DMS153 (cell line): ENCODE measurements at places on chromosomes 11 and 22.
A peak's percentile ranks its signal among the peaks of the same experiment; 100 is the strongest.

GRCh38 chr11:118524757-118525470 is 2.4 kb upstream of the TTC36 start:
- DNase-seq: no peak

- peak; percentile 48 for DNase-seq
Measured at GRCh38 chr22:42553475-42554361, at the start of gene SERHL2. SERHL2 (plus strand) TSS chr22:42553956; CDS start chr22:42554021, 65 bp downstream.

DNA sequence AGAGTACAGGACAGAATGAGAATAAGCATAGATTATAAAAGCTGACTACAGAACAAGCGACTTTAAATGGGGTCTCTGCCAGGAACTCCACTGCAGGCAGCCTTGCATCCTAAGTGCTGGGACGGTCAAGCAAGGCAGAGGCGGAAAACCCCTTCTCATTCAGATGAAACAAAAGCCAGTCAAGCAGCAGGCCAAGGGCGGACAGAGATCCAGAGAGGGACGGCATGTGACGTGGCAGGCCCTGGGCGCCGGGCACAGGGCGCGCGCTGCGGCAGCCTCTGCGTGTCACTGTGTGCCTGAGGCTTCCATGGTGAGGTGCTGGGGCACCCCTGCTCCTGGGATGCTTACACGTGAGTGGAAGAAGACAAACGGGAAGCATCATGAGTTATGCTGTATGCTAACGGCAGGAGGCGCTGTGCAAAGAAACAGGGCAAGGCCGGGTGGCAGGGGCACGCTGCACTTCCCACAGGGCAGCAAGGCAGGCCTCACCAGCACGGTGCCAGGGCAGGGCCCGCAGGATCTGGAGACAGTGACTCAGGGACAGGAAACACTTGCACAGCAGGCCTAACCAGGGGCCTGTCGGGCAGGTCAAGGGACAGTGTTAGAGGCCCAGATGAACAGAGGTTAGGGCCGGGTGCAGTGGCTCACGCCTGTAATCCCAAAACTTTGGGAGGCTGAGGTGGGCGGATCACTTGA is 6.2 kb downstream of the TOLLIP start:
- DNase-seq: no peak

- no peak for DNase-seq
Measured at GRCh38 chr22:40176921-40177737, 596 bp upstream of the TNRC6B start.

DNA sequence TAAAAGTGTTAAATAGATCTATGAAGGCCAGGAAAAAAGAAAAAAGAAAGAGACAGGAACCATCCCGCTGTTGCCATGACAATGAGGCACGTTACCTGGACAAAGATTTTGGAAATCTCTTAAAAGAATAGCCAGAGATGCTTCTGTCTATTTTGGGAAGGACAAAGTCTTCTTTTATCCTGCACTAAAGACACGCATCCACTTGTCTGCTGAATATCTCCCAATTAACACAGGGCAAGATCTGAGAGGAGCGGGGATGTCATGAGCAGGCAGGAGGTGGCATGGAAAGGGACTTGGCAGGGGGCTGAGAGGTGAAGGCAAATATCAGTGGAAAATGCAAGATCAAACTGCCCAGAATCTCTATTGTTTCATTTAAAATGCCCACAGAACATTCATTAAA is 153.8 kb upstream of the BLID start:
- DNase-seq: no peak

- no peak for DNase-seq
Measured at GRCh38 chr22:23565305-23565914, 14.7 kb downstream of the IGLL1 start.

DNA sequence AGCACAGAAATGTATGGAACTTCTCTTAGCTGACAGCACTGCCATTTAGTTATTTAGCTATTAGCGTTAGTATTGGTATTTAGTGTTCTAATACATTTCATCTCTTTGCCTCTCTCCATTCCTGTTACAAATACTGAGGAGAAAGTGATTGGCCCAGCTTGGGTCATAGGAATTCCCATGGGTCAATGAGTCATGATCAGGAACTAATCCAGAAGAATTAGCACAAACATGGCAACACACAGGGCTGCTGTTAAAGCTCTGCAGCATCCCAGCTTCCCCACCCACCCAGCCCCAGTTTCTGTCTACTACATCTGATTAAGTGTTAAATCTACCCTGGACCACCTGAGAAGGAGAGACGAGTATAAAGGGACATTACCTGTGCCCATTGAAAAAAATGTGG is 36.1 kb downstream of the PDGFD start:
- no peak for DNase-seq

GRCh38 chr11:76781807-76782530 is 1.2 kb upstream of the TSKU start:
- no peak for DNase-seq

- DNase-seq: no peak
Measured at GRCh38 chr11:69440876-69441275, 40.6 kb upstream of the LINC01488 start.

DNA sequence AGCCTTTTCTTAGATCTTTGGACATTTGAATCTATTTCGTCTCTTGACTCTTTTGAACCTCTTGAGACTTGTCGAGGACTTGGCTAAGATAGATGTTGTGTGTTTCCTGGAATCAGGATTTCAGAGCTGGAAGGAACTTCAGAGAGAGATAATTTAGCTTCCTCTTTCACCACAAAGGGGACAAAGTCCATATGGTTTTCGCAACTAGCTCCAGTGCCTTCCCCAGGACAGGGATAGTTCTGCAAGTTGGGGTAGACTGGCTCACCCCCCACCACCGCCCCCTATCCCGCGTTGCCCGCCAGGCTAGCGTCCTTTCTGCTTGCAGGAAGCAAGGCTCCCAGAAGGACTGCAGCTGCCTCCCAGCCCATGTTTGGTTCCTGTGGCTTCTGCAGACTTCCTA is 75.7 kb upstream of the MYO18B start:
- DNase-seq: no peak

GRCh38 chr11:117668321-117668751 is 128.7 kb downstream of the DSCAML1 start:
- DNase-seq: no peak

- no peak for DNase-seq
Measured at GRCh38 chr11:64647019-64647779, 56.2 kb downstream of the SLC22A12 start.

GRCh38 chr11:4095509-4096230 is 1.1 kb downstream of the RRM1 start:
- no peak for DNase-seq

DNA sequence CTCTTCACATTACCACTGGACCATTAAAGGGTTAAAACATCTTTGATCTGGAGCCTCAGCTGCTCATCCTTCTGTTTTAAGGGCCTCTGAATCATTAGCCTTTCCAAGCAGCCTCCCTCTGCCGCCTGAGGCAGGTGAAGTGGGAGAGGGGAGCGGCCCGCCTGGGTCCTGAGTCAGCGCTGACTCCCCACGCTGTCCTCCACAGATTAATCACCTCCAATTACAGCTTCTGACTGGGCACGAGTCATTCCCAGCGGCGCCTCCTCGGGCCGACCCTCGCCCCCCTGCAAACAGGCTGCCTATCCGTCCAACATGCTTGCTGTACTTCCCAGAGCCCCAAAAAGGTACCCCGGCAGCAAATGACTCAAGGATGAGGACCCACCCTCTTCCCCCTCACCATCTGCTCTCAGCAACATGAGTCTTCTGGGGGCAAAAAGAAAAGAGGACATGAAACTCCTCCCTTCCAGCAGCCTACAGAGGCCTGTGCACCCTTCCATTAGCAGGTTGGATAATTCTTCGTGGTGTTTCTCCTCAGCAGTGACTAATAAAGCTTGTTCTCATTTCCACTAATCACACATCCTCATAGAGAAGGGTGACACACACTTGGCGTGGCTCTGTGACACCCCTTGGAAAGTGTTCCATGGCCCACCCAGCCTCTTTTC is 44.3 kb upstream of the JAM3 start:
- no peak for DNase-seq

GRCh38 chr11:6864438-6864837 is 1.6 kb downstream of the OR10A2 start:
- DNase-seq: no peak

DNA sequence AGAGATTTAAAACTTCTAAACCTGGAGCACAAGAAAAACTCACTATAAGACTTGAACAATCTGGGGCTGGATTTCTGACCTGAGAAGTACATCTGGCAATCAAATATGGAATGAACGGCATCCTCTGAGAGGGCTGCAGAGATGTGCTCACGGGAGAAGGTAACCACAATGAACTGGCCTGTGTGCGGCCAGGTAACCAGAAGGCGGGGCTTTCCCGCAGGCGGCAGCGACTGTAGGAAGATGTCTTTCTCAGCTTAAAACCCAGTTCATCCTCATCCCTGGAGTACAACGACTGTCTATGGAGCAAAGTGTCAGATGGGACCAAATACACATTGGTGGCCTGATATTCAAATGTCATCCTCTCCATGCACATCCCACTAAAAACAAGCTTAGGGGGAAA is 24.5 kb downstream of the MICAL3 start:
- DNase-seq: no peak

DNA sequence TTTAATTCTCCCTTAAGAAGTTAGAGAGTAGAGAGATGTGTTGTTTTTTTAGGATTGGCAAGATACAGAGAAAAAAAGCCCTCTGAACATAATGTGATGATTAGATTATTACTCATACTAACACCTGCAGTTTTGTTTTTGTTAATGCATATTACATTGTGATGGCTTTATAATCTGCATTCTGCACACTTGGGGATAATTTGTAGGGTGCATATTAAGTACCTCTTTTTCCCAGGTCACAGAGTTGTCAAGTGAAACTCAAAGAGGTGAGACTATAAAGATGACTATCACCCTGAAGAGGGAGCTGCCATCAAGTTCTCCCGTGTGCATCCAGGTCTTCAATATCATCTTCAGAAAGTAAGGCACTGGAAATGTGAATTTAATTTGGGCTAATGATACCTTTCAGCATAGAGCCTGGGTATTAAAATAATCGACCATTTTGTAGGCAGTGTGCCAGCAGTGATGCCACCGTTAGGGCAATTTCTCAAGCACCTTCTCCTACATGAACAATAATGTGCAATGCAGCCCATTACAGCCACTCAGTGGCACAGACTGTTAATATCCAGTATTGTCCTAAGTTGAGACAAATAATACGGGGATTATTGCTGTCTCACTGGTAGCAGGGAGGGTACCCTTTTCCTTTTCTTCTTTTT is 16.2 kb downstream of the PIWIL4 start:
- no peak for DNase-seq

- no peak for DNase-seq
Measured at GRCh38 chr11:86991341-86991740, 36.1 kb upstream of the FZD4 start.

DNA sequence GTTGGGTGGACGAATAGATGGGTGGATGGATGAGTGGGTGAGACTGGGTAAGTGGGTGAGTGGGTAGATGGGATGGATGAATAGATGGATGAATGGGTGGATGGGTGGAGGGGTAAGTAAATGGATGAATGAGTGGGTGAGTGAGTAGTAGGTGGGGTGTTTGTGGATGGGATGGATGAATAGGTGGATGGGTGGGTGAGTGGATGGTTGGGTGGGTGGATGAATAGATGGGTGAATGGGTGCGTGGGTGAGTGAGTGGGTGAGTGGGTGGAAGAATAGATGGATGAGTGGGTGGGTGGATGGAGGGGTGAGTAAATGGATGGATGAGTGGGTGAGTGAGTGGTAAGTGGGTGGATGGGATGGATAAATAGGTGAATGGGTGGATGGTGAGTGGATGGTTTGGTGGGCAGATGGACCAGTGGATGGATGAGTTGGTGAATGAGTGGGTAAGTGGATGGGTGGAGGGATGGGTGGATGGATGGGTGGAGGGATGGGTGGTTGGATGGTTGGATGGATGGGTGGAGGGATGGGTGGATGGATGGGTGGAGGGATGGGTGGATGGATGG is 12.6 kb downstream of the IGF2 start:
- DNase-seq: no peak

DNA sequence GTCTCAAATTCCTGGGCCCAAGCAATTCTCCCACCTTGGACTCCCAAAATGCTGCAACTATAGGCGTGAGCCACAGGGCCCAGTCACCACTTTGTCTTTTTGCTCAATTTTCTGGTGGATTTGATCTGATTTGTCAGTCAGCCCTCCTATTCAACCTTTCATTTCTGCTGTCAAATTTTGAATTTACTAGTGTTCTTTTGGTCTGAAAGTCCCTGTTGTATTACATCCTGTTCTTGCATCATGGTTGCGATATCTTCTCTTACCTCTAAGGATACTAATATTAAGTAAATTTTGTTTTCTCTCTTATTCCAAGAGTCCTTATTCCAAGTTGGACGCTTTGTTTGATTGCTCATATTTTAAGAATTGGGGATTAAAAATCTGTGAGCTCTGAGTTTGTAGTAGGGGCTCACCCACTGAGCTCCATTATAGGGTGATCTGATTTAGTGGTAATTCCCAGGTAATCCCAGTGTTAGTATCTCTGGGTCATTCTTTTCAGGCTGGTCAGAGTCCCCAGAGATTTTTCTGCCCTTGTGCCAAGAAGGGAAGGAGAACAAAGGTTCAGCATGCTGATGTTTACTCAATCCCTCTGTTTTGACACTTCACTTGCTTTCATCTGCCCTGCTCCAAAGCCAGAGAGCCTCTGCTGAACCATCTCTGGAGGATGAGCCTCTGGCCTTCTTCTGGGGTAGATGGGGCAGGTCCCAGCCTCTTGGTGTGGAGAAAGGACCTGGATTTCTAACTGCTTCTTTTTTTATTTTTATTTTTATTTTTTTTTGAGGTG is 10.0 kb downstream of the UPB1 start:
- DNase-seq: peak; percentile 40

- no peak for DNase-seq
Measured at GRCh38 chr11:17652556-17652955, 66.8 kb upstream of the MYOD1 start.

- no peak for DNase-seq
Measured at GRCh38 chr11:98365190-98365589, 655.6 kb upstream of the CNTN5 start.

DNA sequence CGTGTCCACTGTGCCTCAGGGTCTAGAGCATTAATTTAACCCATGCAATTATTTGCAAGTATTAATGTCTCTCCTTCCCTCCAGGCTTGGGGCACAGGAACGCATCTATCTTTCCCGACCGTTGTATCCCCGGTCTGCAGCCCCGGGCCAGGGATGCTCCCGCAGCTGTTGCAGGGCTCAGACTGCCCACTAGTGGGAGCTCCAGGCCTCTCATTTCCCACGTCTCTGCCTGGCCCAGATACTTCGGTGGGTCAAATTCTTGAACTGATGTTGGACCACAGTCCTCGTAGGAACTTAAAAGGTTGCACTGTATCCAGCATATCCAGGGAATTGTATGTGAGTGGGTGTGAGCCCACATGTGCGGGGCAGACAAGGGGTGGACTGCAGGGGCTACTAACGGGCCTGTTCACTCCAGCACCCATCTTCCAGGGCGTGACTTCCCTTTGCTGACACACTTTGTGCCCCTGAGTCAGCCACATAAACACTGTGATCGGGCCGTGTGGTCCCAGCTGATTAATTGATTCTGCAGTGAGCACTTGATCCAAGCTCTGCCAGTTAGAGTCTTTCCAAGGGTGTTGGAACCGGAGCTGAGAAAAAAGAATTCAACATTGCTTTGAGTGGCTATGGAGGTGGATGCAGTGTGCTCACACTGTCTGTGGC is 451.3 kb downstream of the TBC1D22A start:
- no peak for DNase-seq

- DNase-seq: no peak
Measured at GRCh38 chr11:35892166-35892565, 51.7 kb upstream of the LDLRAD3 start.
